ENCODE measurements at places on chromosomes 16 and 17.

- DNase-seq = no peak
Observed at GRCh38 chr16:7257016-7257415, 75.6 kb upstream of the RBFOX1 start.

DNA sequence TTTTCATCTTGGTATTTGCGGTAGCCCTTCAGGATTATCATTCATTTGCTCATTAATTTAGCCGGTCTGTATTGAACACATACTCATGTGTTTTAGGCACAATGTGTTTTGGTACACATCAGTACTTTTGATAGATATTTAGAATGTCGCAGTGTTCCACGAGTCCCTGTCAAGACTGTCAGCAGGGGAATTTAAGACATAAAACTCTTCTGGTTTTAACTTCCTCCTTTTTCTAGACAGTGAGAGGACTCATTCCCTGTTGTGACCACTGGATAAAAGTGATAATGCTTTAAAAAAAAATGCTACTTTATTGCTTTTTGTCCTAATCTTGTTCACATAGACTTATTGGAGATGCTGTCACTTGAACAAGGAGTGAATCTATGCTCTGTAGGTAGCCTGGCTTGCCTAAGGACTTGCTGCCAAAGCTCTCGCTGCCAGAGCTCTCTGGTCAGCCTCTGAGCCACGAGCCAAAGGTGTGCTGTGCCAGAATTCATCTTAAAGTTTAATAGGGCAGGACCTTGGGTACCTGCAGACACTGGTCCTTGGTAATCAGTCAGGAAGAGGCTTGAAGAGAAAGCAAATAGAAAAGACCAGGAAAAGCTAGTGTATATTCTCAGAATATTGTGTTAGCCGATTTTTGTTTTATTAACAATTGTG is 5.4 kb downstream of the DCAF7 start:
- DNase-seq = no peak

GRCh38 chr17:80956321-80957190 is 35.1 kb upstream of the CHMP6 start:
- DNase-seq = peak; percentile 52

- DNase-seq = no peak
Observed at GRCh38 chr17:2302778-2303203, 794 bp downstream of the SMG6 start.

DNA sequence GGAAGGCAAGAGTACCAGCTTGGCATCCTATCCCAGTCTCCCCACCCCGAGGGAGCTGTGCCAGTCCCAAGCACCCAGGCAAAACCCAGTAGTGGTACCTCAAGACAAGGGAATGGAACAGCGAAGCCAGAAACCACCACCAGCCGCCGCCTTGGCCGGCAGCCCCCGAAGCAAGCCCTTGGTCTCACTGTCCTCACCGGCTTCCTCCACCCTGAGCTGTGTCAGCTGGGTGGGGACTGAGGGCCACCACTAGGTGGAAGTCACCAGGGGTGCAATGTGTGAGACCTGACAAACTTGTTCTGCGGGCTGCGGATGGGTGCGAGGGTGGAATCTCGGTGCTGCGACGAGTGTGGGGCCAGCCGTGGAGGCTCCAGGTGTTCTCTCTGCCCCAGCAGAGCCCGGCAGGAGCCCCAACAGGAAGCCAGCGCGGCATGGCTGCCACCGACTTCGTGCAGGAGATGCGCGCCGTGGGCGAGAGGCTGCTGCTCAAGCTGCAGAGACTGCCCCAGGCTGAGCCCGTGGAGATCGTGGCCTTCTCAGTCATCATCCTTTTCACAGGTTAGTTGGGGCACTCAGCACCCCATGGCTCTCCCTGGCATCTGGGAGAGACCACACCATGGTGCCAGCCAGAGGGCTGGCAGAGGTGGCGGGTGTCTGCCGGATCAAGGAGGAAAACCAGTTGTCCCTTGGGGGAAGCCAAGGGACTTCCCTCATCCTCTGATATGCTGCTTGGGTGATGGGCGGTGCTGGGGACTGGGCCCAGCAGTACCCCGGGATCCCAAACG is 6.7 kb downstream of the SMIM5 start:
- DNase-seq = no peak

DNA sequence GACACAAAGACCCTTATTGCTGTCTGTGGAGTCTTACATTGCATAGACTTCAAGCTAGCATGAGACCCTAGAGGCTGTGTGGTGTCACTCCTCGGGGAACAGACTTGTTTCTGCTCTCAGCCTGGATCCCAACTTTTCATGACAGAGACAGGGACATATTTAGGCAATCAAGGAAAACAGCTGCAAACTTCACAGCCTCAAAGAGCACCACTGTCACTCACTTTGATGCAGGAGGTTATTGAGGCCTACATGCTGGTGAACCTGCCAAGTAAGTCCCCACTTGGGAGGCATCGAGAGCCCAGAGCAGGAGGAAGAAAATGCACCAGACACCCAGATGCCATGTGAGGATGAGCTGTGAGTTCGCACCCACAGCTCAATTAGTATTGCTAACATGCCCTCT is 10.3 kb downstream of the CBLN1 start:
- DNase-seq = no peak

- DNase-seq = no peak
Observed at GRCh38 chr16:354291-354881, 1.9 kb upstream of the AXIN1 start.

GRCh38 chr17:75003070-75003956 is 9.2 kb upstream of the MRPL58 start:
- DNase-seq = no peak

DNA sequence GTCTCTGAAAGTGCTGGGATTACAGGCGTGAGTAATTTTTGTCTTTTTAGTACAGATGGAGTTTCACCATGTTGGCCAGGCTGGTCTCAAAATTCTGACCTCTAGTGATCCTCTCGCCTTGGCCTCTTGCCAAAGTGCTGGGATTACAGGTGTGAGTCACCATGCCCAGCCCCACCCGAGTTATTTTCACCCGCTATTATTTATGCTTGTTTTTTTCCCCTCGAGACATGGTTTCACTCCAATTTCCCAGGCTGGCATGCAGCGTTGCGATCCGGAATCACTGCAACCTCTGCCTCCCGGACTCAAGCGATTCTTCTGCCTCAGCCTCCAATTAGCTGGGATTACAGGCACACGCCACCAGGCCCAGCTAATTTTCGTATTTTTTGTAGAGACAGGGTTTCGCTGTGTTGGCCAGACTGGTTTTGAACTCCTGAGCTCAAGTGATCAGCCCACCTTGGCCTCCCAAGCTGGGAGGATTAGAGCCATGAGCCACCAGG is 9.2 kb downstream of the RPL23 start:
- DNase-seq = no peak

DNA sequence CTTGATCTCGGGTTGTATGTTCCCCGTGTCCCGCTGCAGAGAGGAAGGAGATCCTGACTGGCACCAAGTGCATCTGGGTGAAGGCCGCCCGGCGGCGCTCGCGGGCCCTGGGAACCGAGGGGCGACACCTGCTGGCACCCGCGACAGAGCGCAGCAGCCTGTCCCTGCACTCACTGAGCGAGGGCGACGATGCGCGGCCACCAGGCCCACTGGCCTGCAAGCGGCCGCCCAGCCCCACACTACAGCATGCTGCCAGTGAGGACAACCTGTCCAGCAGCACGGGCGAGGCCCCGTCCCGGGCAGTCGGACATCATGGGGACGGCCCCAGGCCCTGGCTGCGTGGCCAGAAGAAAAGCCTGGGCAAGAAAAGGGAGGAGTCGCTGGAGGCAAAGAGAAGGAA is 7.5 kb downstream of the BTBD17 start:
- peak; percentile 82 for DNase-seq

GRCh38 chr16:89924925-89925307 is 1.8 kb downstream of the TUBB3 start:
- DNase-seq = no peak

DNA sequence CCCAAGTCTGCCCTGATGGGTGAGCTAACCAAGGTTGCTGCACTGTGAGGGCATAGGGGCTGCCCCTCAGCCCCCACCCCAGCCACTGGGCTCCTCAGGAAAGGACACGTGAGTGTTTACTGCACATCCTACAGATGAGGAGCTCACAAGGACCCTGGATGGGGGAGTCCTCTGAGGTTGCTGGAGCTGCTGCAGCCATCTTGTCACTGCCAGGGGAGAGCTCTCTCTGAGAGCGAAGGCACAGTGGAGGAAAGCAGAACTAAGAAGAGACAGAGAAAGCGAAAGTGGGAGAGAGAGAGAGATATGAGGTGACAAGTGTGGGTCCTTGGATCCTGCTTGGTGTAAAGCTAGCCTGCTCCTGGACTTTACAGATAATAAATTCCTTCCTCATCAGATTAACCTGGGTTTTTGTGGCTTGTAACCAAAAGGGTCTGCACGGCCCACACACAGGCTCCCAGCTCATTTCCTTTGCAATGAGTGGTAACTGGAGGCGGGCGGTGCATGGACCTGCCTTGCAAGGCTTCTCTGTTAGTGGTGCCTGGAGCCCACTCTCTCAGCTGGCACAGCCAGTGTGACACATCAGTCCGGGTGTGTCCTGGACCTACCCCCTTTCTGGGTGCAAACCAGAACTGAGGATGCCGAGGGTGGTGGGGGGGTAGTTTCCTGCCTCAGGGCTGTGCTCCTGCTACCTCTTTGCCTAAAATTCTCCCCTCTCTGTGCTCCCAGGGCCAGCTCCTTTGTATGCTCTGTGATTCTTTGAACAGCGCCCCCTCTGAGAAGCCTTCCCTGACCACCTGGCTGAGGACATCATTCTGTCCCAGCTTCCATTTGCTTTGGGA is 14.2 kb downstream of the SNX20 start:
- DNase-seq = peak; percentile 80

- no peak for DNase-seq
Observed at GRCh38 chr16:27188633-27189032, 14.7 kb upstream of the KDM8 start.

DNA sequence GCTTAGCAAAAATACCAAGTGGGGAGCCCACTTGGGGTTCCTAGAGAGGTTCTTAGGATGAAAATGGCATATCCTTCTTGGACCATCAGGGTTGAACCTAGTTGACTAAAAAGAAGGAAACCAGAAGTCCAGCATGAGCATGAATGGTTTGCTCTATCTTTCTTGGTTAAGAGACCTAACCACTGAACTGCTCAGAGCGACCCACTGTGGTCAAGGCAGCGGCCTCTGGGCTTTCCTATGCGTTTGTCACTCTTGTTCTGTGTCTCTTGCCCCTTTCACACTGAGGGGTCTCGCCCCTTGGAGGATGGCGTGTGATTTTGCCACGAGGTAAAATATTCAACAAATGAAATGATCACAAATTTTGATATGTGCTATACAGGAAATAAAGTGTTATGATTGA is 526 bp upstream of the BORCS6 start:
- no peak for DNase-seq

- no peak for DNase-seq
Observed at GRCh38 chr17:72656130-72656763, 436.2 kb downstream of the SLC39A11 start.

GRCh38 chr17:57856792-57857620 is 7.2 kb upstream of the MRPS23 start:
- no peak for DNase-seq

DNA sequence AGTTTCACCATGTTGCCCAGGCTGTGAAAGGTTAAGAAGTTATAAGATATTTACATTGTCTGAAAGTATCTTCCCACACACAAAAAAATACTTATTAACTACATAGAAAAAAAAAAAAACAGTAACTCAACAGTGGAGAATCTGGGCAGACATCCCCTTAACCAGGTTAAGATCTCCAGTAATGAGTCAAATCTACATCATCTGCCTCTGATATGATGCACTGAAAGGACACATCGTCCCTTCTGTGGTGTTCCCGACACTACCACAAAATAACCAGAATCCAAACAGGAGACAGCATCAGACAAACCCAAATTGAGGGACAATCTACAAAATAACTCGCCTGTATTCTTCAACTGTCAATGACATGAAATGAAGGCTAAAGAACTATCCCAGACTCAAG is 40.0 kb downstream of the CMTM4 start:
- no peak for DNase-seq

- DNase-seq = peak; percentile 89
Observed at GRCh38 chr17:45021607-45022287, 29.7 kb downstream of the DCAKD start.

DNA sequence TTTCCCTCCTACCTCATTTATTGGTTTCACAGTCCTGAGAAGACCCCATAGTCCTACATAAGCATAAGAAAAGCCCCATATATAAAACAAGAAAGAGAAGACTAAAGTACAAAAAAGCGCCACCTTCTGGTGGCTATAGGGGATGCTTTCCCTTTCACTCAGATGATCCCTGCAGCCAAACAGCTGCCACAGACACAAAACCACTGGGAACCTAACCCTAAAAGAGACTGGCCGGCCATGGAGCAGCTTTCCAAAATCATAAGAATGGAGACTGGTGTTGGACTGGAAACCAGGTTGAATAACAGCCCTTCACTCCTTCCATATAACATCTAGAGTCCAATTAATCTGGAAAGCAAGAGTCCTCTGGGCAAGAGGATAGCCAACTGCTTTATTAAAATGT is 11.4 kb downstream of the DYNC1LI2 start:
- peak; percentile 68 for DNase-seq

- no peak for DNase-seq
Observed at GRCh38 chr16:47029724-47030123, 56.2 kb upstream of the DNAJA2 start.

- DNase-seq = no peak
Observed at GRCh38 chr17:72502371-72503341, 381.8 kb downstream of the SOX9 start.

DNA sequence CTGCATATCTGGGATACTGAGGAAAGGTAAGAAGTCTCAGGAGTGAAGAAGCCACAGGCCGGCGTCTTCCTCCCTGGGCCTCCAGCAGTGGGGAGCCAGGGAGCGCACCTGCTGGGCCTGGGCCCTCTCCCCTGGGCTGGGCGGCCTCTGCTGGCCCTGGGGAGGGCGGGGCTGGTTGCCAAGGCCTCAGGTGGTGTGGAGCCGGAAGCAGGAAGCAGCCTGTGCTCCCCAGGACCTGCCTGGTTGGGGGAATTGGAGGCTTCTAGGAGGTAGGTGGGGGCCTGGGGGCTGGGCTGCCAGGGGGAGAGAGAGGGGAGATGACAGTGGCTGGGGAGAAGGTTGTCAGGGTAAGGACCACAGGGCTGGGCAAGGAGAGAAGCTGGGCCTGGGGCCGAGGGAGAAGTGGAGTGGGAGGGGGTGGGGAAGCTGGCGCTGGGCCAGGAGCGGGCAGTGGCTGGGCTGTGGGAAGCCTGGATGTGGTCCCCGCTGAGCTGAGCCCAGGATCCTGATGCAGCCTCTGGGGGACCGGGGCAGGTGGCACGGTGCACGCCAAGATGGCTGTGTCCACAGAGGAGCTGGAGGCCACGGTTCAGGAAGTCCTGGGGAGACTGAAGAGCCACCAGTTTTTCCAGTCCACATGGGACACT is at the start of gene SMIM22:
Gene SMIM22, plus strand, starts transcription at position 189 of the 647 bp plus-strand sequence. Its CDS starts 366 bp downstream, at position 555.
- no peak for DNase-seq

DNA sequence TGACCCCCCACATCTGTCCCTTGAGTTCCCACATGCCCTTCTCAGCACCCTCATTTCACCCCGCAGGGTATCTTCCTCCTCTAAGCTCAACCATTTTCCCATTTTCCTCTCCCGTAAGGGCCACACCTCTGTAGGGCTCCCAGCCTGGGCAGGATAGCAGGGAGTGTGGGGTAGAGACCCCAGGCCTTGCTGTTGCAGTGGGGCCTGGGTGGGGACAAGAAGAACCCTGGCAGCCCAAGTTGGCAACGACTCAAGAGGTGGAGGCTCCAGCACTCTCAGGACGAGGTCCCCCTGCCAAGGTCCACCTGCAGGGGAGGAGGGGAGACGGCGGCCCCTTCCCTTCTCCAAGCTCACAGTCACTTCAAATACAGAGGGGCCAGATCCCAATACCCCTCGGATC is 2.0 kb upstream of the TMEM92 start:
- DNase-seq = peak; percentile 56
